ENCODE measurements at places on chromosomes 6 and 20. TPM values are rescaled to one million over a fixed set of nuclear protein-coding genes. Genes with fewer than 3 reads are reported as not detected.
A peak's percentile ranks its signal among the peaks of the same experiment; 100 is the strongest.

TPD52L2 gene
- 76.9 TPM for polyA plus RNA-seq

GRCh38 chr6:68967549-68968300, 332.6 kb downstream of the ADGRB3 start:
- peak; percentile 39 for DNase-seq

- DNase-seq: no peak
Measured at GRCh38 chr20:4765681-4766080, 44.0 kb downstream of the PRND start.

DNA sequence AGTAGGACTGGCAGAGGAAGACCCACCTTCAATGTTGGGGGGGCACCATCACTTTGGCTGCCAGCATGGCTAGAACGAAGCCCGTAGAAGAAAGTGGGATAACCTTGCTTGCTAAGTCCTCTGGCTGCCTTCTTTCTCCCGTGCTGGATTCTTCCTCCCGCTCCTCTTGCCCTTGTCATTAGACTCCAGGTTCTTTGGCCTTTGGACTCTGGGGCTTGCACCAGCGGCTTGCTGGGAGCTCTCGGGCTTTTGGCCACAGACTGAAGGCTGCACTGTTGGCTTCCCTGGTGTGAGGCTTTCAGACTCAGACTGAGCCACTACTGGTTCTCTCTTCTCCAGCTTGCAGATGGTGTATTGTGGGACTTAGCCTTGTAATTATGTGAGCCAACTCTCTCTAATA, 28.2 kb downstream of the GSTA2 start:
- DNase-seq: no peak

DNA sequence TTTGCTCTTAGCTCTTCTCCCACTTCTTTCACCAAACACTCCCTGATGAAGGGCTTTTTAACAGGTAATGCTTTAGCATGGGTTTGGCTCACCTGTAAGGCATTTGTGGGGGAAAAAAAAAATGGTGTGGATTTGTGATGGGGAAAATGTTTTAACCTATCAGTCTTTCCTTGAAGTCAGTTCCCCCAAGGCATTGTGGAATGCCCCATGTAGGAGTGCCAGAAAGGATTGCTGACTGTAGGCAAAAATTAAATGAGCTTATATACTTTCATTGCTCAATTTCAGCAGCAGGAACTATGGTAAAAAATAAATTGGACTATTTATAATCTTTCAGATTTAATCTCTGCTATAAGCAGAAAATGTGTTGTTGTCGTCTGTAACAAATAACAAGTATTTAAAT, 10.6 kb upstream of the SASH1 start:
- DNase-seq: peak; percentile 44

DNA sequence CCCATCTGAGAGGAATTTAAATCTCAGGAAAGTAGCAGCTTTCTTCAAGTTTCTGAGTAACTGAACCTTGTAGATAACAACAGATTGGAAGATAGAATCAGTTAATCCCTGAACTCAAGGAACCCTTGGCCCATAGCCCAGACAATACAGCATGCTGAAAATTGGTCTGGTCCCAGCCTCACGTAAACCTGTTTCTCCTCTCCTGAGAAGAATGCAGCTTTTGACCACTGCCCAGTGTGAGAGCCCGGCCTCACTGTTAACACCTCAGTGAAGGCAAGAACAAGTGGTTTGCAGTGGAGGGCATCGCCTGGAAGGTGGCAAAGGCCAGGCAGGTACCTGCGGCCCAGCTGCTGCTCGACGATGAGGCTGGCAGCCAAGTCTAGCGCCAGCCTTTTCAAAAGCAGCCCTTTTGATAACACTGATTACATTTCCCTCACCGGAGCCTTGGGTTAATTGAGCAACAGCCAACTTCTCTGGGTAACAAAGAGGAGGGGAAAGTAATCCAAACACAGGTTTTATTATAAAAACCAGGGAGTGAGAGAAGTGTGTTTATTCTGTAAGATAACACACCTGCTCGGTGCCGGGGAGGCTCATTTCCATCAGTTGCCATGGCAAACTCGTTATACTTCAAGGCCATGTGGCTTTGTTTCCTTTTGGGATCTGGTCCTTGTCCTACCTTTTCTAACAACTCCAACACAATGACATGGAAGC, 54.0 kb downstream of the TRAF3IP2 start:
- DNase-seq: no peak

KCNS1 gene
- polyA plus RNA-seq: 0.08 TPM

GRCh38 chr6:15892369-15892768, 229.5 kb upstream of the DTNBP1 start:
- no peak for DNase-seq

DNA sequence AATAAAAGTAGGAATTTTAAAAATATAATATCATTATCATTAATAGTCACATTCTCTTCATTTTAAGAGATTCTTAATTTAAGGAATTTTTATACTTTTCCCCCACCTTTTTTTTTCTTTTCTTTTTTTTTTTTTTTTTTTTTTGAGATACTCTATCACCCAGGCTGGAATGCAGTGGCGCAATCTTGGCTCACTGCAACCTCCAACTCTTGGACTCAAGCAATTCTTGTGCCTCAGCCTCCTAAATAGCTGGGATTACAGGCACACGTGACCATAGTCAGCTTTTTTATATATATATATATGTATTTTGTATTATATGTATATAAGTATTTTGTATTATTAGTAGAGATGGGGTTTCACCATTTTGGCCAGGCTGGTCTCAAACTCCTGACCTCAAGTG, 457.7 kb downstream of the CDKAL1 start:
- DNase-seq: no peak

- DNase-seq: no peak
Measured at GRCh38 chr6:125868678-125869395, 78.1 kb downstream of the NCOA7 start.

DNA sequence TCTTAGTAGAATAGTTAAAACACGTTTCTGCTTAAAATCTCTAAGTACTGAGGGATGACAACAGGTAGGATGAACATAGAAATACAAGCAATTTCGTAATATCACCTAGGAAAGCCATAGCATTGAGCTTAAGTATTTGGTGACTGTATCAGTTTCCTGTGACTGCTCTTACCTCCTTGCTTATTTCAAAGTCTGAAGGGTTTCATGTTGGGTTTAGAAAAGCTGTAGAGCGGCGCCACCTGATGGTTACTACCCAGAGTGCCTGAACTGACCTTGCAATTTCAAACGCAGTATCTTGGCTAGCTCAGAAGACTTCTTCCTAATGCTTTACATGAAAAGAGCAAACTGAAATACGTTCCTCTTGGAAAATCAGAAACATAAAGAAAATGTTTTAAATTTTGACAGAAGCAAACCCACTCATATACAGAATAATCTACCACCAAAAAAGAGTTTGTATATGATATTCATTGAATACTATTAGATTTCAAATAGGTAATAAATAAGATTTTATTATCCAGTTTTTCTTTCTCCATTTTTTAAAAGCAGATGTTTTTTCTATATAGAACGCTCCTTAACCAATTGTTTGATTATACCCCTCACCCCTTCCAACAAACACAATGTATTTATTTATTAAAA, 82.3 kb upstream of the RIPOR2 start:
- peak; percentile 38 for DNase-seq

DEFB121 gene
- not detected for polyA plus RNA-seq

- peak; percentile 56 for DNase-seq
Measured at GRCh38 chr20:60057866-60058807, 99.9 kb downstream of the CDH26 start.

RNF144B gene
- polyA plus RNA-seq: 8.6 TPM

DNA sequence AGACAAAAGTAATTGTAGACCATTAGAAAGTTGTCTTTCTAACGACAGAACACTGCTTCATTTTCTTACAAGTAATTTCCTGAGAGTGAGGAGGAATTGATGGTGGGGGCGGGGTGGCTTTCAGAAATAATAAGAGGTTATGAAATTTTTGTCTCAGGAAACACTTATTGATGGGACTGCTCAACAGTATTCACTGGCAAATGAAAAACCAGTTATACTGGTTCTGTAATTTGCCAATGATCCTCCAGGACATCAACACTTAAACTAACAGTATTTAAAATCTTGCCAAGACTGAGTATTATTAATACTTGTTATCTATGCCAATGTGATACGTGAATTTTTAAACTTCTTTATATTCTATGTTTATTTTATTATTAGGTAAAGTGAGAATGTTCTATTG, 41.8 kb upstream of the FUT9 start:
- DNase-seq: no peak

CDH26 gene
- polyA plus RNA-seq: 1.5 TPM

CDSN gene
- not detected for polyA plus RNA-seq

NKAPL gene
- 1.8 TPM for polyA plus RNA-seq

GRCh38 chr6:16760516-16761470, at the start of gene ATXN1:
Gene ATXN1 (minus strand): TSS chr6:16761460.
- peak; percentile 75 for DNase-seq

DNA sequence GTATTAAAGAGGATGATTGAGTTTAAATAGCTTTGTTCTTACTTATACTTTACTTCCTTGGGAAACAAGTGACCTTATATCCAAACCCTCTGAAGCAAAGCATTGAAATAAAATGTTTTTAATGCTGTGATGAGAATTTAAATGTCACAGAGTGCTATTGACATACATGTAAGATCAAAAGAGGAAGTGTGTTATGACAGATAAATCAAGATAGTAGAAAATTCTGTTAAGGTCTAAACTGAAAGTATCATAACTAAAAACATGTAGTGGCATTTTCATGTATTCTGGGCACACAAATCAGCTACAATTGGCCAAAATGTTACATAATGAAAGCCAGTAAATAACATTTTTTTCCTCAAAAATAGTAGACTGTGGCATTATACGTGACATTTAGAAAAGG, 318.0 kb downstream of the GRIK2 start:
- no peak for DNase-seq

GRCh38 chr6:88381289-88381642, 215.1 kb upstream of the CNR1 start:
- DNase-seq: no peak

- no peak for DNase-seq
Measured at GRCh38 chr6:118700531-118700930, 49.1 kb upstream of the CEP85L start.

GRCh38 chr6:142841915-142842314, 103.1 kb downstream of the HIVEP2 start:
- DNase-seq: no peak

DNA sequence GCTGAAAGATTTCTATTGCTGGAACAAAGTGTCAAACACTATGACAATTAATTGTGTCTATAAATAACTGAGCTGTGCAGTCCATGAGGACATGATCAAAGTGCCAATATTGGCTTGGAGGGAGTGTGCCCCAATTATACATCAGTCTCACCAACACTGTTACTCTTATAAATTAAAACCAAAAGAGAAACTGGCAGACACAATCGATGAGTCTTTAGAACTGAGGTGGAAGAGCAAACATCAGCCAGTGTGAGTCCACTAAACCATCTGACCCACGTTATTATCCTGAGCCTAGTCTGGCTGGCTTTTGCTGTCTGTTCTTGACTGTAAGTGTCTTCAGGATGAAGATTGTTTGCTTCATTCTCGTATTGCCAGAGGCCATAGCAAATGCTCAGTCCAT, 98.9 kb downstream of the OLIG3 start:
- DNase-seq: no peak

IGF2R gene
- polyA plus RNA-seq: 143 TPM

GRCh38 chr6:129451187-129451586, 258.8 kb downstream of the ARHGAP18 start:
- DNase-seq: no peak

SPAG4 gene
- polyA plus RNA-seq: 1.6 TPM

GRCh38 chr6:15550546-15551123, 112.2 kb downstream of the DTNBP1 start:
- DNase-seq: no peak

RSPO3 gene
- 24.8 TPM for polyA plus RNA-seq

HCRTR2 gene
- polyA plus RNA-seq: 0.11 TPM

PRND gene
- polyA plus RNA-seq: 34.5 TPM

GRCh38 chr6:226516-227073, 65.7 kb upstream of the DUSP22 start:
- DNase-seq: no peak

GRCh38 chr6:140566781-140567277, 1192.4 kb upstream of the CITED2 start:
- DNase-seq: peak; percentile 63

- no peak for DNase-seq
Measured at GRCh38 chr6:41877051-41877680, 18.0 kb downstream of the USP49 start.

DYNLT2 gene
- polyA plus RNA-seq: 3.1 TPM

DNA sequence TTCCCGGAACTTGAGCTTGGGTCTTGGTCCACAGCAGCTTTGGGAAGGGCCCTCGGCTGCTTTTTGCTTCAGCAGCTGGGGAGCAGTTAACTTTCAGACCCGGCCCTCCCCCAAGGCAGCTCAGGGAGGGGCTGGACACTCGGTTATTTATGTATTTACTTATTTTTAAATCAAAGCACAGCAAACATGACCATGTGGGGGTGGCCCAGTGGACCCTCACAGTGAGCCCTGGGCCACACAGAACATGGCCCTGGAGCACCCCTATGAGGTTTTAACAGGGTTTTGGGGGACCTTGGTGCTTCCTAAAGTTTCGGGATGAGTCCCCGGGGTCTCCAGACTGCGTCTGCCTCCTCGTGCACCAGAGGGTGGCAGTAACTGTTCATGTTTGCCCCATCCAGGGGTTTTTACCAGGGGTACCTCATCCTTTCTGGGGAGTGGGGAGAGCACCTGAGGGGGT, 26.6 kb upstream of the NPBWR2 start:
- DNase-seq: no peak

DNA sequence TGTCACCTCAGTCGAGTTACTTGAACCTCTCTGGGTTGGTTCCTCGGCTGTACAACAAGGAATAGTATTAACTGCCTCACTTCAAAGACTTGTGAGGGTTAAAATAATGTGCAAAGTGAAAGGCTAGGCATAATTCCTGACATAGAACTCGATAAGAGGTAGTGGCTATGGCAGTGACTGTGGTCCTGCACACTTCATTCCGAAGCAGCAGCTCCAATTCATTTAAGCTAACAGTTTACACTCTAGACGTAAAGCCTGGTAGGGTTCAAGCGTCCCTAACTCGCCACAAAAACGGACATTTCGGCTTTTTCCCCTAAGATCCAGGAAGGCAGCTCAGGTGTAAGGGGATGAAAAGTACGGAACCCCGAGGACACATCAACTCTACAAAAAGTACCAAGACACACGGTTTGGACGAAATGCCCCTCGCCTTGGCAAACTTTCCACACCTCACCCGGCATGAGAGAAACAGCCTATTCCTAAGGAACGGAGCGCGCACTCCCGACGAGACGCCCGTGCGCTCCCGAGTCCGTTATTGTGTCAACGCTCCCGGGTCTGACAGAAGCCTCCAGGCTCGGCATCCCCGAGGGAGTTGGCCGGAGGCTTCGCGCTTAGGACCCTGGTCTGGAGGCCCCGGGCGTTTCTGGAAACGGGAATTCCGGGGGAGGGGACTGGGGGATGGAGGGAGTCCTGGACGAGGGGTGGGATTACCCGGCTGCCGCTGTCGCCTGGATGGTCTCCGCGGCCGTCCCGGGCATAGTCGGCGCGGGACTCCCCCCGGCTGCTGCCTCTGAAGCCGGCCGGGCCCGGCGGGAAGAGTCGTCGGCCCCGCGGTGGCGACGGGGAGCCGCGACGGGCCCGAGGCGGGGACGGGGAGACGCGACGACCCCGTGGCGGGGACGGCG, 937 bp downstream of the ZNF318 start:
- DNase-seq: peak; percentile 77
